ENCODE measurements at places on chromosomes 1 and 21. TPM values are rescaled to one million over a fixed set of nuclear protein-coding genes. Genes with fewer than 3 reads are reported as not detected.

DNA sequence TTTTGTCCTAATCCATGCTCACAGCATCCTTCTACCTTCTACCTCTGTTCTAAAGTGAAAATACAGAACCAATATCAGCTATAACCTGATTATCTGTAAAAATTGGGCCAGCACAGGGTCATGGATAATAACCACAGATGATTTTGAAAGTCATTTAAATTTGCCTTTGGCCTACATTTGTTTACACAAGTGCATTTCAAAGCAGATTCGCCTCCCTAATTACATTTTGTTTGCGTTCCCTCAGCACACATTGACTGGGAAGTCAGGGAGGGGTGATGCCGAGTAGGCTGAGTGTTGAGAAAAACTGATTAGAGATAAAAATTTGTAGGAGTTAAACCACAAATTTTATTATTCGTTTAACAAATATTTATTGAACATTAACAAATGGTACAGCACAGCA is 19.2 kb upstream of the RGS8 start:
- H3K27me3 ChIP-seq, result no peaks in the 10 kb centered on the region
- H3K27ac ChIP-seq, result no peak overlapping the region
- no peak overlapping the region for H3K4me3 ChIP-seq
- peaks cover 6% of the 10 kb centered on the region for H3K4me1 ChIP-seq
- no peak for DNase-seq

GRCh38 chr1:114216431-114217173 is 62.9 kb upstream of the SYT6 start:
- H3K27ac ChIP-seq, result no peak overlapping the region
- H3K27me3 ChIP-seq, result no peaks in the 10 kb centered on the region
- peaks cover 5% of the 10 kb centered on the region for H3K4me1 ChIP-seq
- no peak for DNase-seq
- H3K36me3 ChIP-seq, result no peaks in the 10 kb centered on the region
- no peak overlapping the region for H3K4me3 ChIP-seq

AMY2B gene
- total RNA-seq, result 21.9 TPM

DNA sequence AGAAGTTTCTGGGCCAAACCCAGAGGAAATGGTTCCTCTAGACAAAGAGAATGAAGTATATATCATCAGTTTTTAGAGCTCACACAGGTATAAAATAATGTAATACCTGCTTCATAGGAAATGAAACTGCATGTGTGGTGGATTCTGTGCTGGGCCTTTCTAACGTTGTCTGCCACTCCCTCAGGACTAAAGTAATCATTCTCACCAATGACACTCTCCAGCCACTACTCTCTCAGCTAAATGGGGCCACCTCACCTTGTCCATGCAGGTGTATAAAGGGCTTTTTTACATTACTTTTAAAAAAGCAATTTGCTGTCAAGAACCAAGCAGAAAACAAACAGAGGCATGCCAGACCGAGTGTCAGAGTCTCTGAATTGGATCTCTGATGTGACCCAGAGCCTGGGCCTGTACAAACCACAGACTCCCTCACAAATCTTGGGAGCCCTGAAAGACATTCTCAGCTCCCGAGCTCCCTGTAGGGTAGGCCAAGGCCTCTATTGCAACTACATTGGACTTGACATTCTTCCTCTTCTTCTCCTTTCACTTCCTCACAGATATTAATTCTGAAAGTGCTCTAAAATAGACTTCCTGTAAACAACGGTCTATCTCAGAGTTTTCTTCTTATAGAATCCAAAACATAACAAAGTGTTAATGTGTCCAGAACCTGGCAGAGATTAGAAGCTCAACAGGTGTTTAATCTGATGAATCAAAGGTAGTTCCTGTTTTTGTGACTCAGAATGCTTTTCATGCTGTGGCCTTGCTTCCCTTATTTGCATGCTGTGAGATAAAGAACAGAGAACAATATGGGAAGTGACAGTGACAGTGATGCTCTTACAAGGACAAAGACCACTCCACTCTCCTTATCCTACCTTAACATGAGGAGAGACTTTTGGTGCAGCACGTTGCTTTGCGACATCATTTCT is 8.6 kb downstream of the AIM2 start:
- H3K36me3 ChIP-seq, result no peaks in the 10 kb centered on the region
- DNase-seq, result no peak
- H3K4me1 ChIP-seq, result no peaks in the 10 kb centered on the region
- peaks cover 3% of the 10 kb centered on the region for H3K27me3 ChIP-seq

- H3K4me3 ChIP-seq, result peak overlapping the region; percentile 97
- H3K4me1 ChIP-seq, result peaks cover 33% of the 10 kb centered on the region
- DNase-seq, result no peak
- H3K27ac ChIP-seq, result peak overlapping the region; percentile 99
Measured at GRCh38 chr1:171484760-171485374, 463 bp upstream of the PRRC2C start.

SLFNL1 gene
- 0.16 TPM for total RNA-seq

GRCh38 chr1:70790232-70790923 is 257.2 kb downstream of the PTGER3 start:
- no peak for DNase-seq
- H3K4me3 ChIP-seq, result no peak overlapping the region
- H3K36me3 ChIP-seq, result no peaks in the 10 kb centered on the region
- no peak overlapping the region for H3K27ac ChIP-seq
- no peaks in the 10 kb centered on the region for H3K4me1 ChIP-seq
- H3K27me3 ChIP-seq, result no peaks in the 10 kb centered on the region

- no peak for DNase-seq
- H3K36me3 ChIP-seq, result no peaks in the 10 kb centered on the region
- no peak overlapping the region for H3K4me3 ChIP-seq
Measured at GRCh38 chr1:87956750-87957149, 628.1 kb downstream of the LMO4 start.

DNA sequence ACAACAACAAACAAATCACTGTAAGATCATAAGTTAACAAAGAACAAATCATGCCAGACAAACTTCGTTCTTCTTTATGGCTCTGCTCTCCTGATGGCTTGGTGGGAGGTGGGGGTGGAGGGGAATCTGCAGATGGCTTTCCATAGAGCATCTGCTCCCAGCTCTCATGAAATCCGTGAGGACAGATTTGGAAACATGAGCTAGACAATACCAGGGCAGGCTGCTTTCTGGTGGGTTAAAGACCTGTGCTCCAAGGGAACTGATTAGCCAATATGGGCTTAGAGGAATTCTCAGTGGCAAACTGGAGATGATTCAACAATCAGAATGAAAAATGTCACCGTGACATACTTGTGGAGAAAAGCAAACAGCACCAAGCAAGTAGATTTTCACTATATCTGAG is 69.4 kb upstream of the TLR5 start:
- H3K27me3 ChIP-seq, result no peaks in the 10 kb centered on the region
- H3K27ac ChIP-seq, result no peak overlapping the region
- no peaks in the 10 kb centered on the region for H3K4me1 ChIP-seq
- H3K4me3 ChIP-seq, result no peak overlapping the region
- no peaks in the 10 kb centered on the region for H3K36me3 ChIP-seq

DNA sequence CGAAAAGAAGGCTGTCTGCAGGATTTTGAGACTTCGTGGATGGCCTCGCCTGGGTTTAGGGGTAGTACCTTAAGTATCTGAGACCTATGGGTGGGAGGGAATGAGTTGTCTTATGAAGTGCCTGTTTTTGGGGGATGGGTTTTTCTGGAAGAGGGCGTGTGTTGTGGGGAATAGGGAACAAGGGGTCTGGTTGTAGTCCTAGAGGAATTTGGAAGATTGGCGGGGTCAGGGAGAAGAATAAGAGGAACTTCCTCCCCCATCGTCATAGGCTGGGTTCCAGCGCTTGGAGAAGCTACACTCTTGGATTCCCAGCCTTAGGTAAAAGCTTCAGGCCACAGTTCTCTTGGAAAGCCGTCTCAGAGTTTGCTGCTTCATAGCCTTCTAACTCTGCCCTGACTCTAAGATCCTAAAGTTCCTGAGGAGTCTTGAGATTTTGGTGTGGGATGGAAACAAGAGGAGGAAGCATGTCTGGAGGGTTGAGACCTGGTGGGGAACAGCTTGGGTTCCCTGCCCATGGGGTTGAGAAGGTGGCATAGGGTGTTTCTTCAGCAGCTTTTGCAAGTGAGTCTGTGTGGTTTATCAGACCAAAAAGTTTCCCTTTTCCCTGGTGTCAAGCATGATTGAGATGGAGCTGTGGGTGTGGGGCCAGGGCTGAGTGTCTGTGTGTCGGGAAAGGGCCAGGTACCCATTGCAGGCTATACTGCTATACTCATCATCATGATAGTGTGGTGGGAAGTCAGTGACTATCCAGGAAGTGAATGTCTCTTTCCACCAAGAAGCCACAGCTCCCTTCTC is 1.8 kb downstream of the VANGL2 start:
- H3K4me1 ChIP-seq, result peaks cover 4% of the 10 kb centered on the region
- no peak overlapping the region for H3K27ac ChIP-seq
- H3K4me3 ChIP-seq, result no peak overlapping the region
- no peak for DNase-seq

- H3K36me3 ChIP-seq, result no peaks in the 10 kb centered on the region
- H3K4me1 ChIP-seq, result peaks cover 4% of the 10 kb centered on the region
- no peak for DNase-seq
- no peak overlapping the region for H3K27ac ChIP-seq
Measured at GRCh38 chr1:18960409-18960808, 3.9 kb upstream of the IFFO2 start.

GRCh38 chr1:40783001-40783905 is at the start of gene KCNQ4:
TSS of gene KCNQ4 (plus strand) at chr1:40783787. CDS start at chr1:40784094, 307 bp downstream.
- H3K4me3 ChIP-seq, result peak within 1 kb of the TSS; percentile 74
- H3K27ac ChIP-seq, result peak within 1 kb of the TSS; percentile 76
- H3K4me1 ChIP-seq, result peaks cover 12% of the 10 kb centered on the region
- no peaks in the 10 kb centered on the region for H3K36me3 ChIP-seq
- peak; percentile 73 for DNase-seq

DNA sequence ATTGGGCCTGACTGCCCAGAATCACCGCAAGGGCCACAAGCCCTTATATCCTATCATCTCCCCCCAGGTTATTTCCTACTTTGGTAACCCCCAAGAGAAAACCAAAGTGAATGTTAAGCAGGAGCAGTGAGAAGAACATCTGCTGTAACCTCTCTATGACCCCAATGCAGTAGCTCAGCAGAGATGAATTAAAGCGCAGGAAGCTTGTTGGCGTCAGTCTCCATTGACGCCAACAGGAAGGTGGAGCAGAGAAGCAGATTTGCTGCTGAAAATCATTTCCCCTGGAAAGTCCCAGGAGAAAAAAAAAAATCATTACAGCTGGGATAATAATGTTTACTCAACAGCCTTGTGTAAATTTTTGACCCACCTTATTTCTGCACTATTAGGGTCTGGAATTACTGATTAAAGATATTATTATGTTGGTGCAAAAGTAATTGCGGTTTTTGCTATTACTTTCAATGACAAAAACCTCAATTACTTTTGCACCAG is 33.2 kb upstream of the FAM163A start:
- no peaks in the 10 kb centered on the region for H3K4me1 ChIP-seq
- H3K4me3 ChIP-seq, result no peak overlapping the region
- H3K36me3 ChIP-seq, result no peaks in the 10 kb centered on the region
- no peaks in the 10 kb centered on the region for H3K27me3 ChIP-seq

DNA sequence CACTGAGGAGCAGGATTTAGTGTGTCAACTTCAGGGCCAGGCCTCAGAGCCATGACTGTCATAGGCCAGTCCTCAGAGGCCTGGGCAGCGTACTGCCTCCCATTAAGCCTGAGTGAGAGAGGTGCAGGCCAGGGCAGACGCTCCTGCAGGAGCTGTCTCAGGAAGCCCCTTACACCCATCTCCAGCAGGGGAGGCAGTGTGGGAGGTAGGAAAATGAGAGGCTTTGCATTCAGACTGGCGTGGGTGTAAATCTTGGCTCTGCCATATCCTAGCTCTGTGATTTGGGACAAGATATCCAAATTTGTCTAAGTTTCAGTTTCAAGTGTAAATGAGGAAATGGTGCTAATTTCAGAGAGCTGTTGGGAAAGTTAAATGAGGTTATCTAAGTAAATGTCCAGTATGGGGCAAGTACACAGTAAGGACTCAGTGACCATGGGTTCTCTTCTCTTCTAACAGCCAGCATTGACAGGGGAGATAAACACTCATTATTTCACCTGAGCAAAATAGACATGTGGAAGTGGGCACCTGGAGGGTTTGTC is 184.1 kb downstream of the ZSCAN20 start:
- no peak overlapping the region for H3K4me3 ChIP-seq
- H3K36me3 ChIP-seq, result no peaks in the 10 kb centered on the region
- no peaks in the 10 kb centered on the region for H3K4me1 ChIP-seq
- H3K27me3 ChIP-seq, result peaks cover 12% of the 10 kb centered on the region
- DNase-seq, result no peak
- no peak overlapping the region for H3K27ac ChIP-seq

DNA sequence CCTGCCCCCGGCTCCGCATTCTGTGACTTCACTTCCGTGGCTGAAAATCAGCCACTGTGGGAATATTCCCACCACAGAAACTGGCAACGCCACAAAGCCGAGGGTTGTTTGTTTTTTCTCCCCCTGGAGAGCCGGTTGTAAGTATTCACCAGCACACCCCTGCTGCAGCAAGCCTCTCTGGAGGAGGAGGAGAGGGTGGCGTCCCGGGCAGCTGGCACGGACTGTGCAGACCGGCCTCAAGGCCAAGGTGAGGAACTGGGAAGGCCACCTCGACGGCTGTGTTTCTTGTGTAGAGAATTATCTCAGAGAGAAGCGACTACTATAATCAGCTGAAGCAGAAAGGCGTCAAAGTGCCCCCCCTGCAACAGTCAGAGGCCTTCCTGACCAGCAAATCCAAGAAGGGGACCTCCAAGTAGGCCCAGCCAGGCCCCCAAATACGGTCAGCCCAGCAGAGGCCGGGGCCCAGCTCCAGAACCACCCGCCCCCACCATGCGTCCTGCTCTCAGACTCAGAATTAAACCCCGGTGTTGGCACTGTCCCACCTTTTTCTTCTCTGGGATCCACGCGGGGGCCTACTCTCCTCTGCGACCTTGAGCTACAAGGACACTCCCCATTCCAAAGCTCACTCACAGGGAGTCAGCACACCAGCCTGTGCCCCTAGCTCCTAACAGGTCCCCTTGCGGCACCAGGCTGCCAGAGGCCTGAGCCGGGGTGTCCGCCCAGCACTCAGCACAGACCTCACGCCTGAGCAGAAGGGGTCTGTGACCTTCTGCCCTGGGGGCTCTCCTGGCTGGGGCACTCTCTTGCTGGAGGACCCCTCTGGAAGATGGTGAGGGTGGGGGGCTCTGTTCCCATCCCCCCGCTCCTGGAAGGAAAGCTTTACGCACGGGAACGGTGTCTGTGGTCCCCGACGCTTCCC is 1.2 kb upstream of the SMIM1 start:
- peak overlapping the region; percentile 77 for H3K4me3 ChIP-seq
- no peaks in the 10 kb centered on the region for H3K27me3 ChIP-seq
- no peaks in the 10 kb centered on the region for H3K36me3 ChIP-seq
- peaks cover 22% of the 10 kb centered on the region for H3K4me1 ChIP-seq
- H3K27ac ChIP-seq, result no peak overlapping the region
- DNase-seq, result no peak

DNA sequence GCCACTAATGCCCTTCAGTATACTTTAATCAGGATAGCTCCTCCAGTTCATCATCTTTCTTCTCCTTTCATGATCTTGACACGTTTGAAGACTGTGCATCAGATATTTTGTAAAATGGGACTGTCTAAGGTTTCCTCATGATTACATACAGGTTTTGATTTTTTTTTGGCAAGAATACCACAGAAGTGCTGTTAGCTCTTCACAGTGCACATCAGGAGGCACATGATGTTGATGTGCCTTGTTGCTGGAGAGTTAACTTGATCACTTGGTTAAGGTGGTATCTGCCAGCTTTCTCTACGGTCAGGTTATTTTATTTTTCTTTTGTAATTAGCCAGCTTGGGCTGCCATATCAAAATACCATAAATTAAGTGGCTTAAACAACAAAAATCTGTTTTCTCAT is 128.6 kb upstream of the IVNS1ABP start:
- no peak for DNase-seq
- H3K4me1 ChIP-seq, result no peaks in the 10 kb centered on the region
- no peaks in the 10 kb centered on the region for H3K27me3 ChIP-seq
- no peaks in the 10 kb centered on the region for H3K36me3 ChIP-seq
- no peak overlapping the region for H3K4me3 ChIP-seq

- no peaks in the 10 kb centered on the region for H3K4me1 ChIP-seq
- no peak for DNase-seq
- H3K36me3 ChIP-seq, result no peaks in the 10 kb centered on the region
- H3K27ac ChIP-seq, result no peak overlapping the region
- H3K4me3 ChIP-seq, result no peak overlapping the region
Measured at GRCh38 chr21:22125581-22125980, 1127.4 kb downstream of the NCAM2 start.

All from psoas muscle (tissue), 8 donors.